ENCODE measurements at places on chromosomes 3 and 15.

DNA sequence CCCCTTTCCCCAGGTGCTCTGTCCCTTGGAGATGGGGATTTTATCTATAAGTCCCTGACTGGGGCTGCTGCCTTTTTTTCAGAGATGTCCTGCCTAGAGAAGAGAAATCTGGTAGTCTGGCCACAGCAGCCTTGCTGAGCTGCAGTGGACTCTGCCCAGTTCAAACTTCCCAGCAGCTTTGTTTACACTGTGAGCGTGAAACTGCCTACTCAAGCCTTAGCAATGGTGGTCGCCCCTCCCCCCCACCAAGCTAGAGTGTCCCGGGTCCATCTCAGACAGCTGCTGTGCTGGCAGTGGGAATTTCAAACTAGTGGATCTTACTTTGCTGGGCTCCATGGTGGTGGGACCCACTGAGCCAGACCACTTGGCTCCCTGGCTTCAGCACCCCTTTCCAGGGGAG is 38.9 kb downstream of the TMEM266 start:
- no peaks in the 10 kb centered on the region for H3K36me3 ChIP-seq
- H3K27me3 ChIP-seq, result no peaks in the 10 kb centered on the region
- no peak overlapping the region for H3K27ac ChIP-seq

DNA sequence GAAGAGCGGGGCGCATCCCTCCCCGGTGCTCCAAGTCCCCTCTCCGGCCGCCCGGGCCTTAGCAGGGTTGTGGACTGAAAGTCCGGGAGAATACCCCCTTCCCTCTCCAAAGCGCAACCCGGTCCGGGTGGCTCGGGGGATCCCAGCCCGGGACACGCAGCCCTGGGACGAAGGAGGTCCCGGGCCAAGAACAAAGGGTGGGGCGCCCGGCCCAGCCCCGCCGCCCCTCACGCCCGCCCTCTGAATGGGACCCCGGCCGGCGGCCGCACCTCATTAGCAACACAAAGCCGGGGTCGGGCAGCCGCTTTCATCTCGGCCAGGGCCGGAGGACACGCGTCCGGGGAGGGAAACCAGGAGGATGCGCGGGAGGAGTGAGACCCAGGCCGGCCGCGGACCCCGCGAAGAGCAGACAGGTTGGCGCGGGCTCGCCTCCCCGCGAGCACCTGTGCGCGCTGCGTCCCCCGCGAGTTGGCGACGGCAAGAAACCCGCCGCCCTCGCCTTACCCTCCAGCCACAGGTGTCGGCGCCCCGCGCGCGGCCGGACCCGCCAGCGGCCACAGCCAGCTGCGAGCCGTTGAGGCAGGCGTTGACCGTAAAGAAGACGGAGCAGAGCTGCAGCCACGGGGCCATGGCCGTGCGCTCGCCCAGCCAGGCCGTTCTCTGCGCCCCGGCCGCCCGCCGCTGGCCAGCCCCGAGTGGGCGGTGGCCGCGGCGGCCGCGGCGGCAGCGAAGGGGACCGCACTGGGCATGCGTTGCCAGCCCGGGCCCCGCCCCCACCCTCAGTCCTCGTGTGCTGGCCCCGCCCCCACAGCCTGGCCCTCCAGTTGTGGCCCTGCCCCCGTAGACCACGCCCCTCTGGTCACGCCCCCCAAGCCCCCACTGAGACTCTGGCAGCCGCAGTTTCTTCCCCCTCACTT is at the start of gene IL17RD:
TSS of gene IL17RD (minus strand) at position 697 of the 917 bp plus-strand sequence. CDS start at position 630, 67 bp downstream.
- no peak within 1 kb of the TSS for H3K27ac ChIP-seq
- peak within 1 kb of the TSS; percentile 63 for H3K4me3 ChIP-seq
- H3K4me1 ChIP-seq, result no peaks in the 10 kb centered on the region
- H3K36me3 ChIP-seq, result no peaks in the 10 kb centered on the region
- peak; percentile 84 for DNase-seq

- peak overlapping the region; percentile 10 for H3K27ac ChIP-seq
- no peaks in the 10 kb centered on the region for H3K4me1 ChIP-seq
- DNase-seq, result no peak
- H3K36me3 ChIP-seq, result no peaks in the 10 kb centered on the region
- H3K4me3 ChIP-seq, result no peak overlapping the region
- H3K27me3 ChIP-seq, result no peaks in the 10 kb centered on the region
These were observed 241.0 kb downstream of the ATP8B4 start for GRCh38 chr15:49877873-49878521.

DNA sequence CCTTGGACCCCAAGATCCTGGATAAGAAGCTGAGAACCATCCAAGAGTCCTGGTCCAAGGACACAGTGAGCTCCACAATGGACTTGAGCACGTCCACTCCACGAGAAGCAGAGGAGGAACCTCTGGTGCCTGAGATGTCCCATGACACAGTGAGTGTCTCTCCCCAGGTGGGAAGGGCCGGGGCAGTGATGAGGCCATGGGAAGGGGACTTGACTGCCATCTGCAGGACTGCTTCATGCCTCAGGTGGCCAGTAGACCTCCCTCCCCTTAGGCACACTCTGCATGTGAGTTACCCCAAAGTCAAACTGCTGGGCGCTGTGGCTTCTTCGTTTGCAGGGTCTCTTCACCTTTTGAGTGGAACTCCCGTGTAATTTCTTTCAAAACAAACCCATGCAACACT is 59.7 kb downstream of the CCDC33 start:
- H3K4me3 ChIP-seq, result no peak overlapping the region
- H3K27me3 ChIP-seq, result no peaks in the 10 kb centered on the region
- H3K36me3 ChIP-seq, result no peaks in the 10 kb centered on the region

GRCh38 chr3:81726735-81727134 is 34.7 kb downstream of the GBE1 start:
- no peaks in the 10 kb centered on the region for H3K27me3 ChIP-seq
- H3K4me1 ChIP-seq, result peaks cover 18% of the 10 kb centered on the region
- H3K27ac ChIP-seq, result no peak overlapping the region
- no peak overlapping the region for H3K4me3 ChIP-seq

DNA sequence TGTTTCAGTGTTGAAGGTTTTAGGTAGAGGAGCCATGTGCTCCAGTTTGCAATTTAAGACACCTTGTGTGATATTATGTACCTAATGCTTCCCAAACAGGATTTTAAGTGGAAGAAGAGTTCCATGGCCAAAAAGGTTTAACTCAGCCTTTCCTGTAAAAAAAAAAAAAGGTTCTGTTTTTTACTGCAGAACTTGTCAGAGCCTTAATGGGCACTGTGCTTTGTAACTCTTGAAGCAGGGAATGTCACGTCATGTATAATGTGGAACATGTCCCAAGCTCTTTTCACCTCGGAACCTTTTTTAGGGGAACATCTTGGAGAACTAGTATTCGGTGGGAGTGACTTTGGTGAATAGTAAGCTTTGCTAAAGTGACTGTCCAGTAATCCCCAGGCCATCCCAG is 31.6 kb downstream of the PSMD6 start:
- H3K4me1 ChIP-seq, result peaks cover 3% of the 10 kb centered on the region
- peaks cover 52% of the 10 kb centered on the region for H3K36me3 ChIP-seq
- H3K27me3 ChIP-seq, result no peaks in the 10 kb centered on the region
- H3K27ac ChIP-seq, result no peak overlapping the region
- no peak for DNase-seq
- H3K4me3 ChIP-seq, result no peak overlapping the region

GRCh38 chr3:53109891-53110771 is 20.1 kb downstream of the RFT1 start:
- H3K36me3 ChIP-seq, result peaks cover 23% of the 10 kb centered on the region
- no peaks in the 10 kb centered on the region for H3K27me3 ChIP-seq
- DNase-seq, result no peak
- no peak overlapping the region for H3K27ac ChIP-seq
- no peak overlapping the region for H3K4me3 ChIP-seq
- peaks cover 4% of the 10 kb centered on the region for H3K4me1 ChIP-seq

DNA sequence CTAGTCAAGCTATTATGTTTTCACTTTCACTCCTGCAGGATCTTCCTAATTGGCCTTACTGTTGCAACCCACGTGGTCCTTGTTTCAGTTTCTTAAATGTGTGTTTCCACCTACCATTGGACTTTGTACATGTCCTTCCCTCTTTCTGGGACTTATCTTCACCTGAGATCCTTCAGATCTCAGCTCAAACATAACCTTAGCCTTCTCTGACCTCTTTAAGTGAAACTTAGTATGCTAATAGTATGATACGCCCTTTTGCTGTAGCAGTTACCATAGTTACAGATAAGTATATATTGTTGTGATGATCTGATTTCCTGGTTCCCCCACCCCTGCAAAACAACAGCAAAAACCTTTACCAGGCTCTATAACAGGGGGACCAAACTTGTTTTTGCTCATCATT is 35.2 kb downstream of the U2SURP start:
- H3K4me3 ChIP-seq, result no peak overlapping the region
- H3K36me3 ChIP-seq, result no peaks in the 10 kb centered on the region
- no peak overlapping the region for H3K27ac ChIP-seq
